Fibroblast of pulmonary artery (primary cell): ENCODE measurements at places on chromosomes 6 and 20.

- no peak for DNase-seq
Observed at GRCh38 chr6:43523284-43523683, 6.4 kb downstream of the POLR1C start.

DNA sequence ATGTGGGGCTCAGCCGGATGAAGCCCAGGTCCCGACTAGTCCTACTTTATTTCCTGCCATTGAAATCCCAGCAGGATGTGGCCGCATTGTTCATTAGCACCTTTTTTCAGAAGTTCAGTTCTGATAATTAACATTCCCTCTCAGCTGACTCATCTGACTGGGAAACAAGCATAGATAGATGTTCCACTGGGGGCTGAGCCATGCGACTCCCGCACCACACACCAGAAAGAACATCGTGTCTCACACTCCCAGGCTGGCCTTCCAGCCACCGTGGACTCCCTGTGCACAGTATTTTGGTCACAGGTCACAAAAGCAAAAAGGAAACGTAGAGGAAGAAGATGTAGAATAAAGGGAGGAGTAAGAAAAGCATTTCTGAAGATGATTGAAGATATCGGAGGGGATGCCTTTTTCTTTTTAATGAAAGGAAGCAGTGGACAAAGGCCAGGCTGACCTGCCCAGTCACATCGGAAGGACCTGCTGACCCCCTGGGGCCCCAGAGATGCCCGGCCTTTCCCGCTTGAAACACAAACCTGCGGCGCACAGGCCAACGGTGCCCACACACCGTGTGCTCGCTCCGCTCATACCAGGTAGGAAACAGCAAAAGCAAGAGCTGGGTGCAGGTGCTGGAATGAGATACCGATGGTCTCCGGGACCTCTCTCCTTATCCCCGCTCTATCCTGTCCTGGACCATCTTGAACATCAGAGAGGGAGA lies 11.8 kb downstream of the RPS6KA2 start:
- peak; percentile 37 for DNase-seq

DNA sequence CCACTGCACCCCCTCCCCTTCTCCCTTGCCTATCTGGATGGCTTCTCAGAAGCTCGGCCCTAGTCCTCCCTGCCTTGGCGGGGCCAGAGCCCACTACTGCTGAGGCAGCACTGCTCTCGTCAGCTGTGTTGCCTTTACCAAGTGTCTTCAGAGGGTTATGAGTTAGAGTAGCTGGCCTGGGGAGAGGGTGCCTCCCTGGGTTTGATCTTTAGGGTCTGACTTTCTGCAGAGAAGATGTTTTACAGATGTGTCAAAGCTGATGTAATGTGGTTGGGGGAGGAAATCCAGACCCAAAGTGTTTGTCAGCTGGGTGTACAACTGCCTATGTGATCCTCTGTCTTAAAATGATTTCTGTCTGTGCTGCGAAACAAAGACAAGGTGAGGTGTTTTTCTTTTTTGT lies 30.4 kb upstream of the PI16 start:
- DNase-seq, result no peak

GRCh38 chr6:122449069-122449468 lies 22.5 kb downstream of the SERINC1 start:
- no peak for DNase-seq

GRCh38 chr6:63926950-63927927 lies 291.6 kb downstream of the PHF3 start:
- no peak for DNase-seq

DNA sequence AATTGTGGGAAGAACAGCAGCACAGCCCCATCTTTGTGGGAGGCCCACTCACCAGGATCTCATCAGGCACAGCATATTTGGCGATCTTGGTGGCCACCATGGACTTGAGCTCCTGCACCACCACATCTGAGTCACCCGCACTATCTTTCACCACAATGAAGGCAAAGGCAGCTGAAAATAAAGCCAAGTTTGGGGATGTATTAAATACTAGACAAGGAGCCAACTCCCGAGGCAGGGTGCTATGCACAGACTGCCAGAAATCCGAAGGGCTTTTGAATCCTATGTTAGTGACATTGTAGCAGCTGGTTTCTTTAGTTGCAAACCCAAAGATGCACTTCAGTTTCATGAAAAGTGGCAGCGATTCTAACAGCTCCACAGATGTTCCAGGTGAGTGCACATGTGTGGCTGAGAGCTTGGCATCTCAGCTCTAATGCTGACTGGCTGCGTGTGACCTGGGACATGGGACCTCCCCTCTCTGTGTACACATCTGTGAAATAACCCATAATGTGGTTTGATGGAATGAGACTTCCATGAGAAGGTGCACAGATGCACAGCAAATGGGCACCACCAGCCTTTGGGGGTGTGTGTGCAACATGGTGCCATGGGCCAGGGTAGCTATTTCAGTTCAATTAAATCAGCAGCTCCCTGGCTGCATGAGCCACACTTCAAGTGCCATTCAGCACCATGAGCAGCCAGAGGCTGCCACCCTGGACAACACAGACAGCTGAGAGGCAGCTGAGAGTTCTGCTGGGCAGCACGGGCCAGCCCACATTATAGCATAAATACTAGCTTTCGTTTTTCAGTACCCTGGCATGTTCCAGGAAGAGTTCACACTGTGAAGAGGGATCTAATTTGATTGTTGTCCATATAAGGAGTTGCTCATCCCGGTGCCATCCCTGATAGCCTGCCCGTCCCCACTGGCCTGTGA lies 16.9 kb upstream of the APMAP start:
- DNase-seq, result no peak

DNA sequence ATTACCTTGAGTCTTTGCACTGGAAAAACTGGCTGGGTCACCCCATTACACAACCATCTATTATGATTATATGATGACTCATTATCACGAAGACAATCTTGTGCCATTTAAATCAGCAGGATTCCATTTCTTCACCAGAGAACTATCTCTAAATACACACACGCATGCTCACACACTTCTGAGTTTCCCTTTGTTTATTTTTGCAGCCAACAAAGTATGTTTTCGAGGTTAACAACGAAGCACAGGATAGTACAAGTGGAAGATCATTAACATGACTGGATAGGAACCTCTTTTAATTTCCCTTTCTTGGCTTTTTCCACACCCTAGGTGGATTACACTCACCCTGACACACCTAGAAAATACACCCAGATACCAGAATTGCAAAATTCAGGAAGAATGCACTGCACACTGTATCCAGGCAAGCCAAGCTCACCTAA lies 18.9 kb downstream of the PERP start:
- peak; percentile 55 for DNase-seq

GRCh38 chr6:111679126-111679858 lies 73.6 kb upstream of the TRAF3IP2 start:
- DNase-seq, result no peak

DNA sequence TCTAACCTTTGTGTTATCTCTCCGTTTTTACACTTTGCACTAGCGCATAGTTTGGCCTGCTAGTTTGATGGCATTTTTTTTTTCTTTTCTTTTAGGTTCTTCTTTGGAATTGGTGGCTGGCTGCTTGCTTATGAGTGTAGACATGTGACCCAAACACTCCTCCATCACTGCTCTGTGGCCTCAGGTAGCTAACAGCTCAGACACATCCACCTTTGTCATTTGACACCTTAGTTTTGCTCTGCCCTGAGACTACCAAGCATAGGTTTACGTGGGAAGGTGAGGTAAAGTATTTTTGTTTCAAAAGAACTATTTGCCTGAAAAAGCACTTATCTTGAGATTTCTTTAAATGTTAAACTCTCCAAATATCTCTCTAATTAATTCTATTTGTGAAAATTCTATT lies 368.4 kb upstream of the MAP3K7 start:
- no peak for DNase-seq

- peak; percentile 20 for DNase-seq
Observed at GRCh38 chr6:150142097-150142669, 661 bp upstream of the PPP1R14C start.

GRCh38 chr6:167450626-167451025 lies 125.7 kb downstream of the TTLL2 start:
- DNase-seq, result no peak

DNA sequence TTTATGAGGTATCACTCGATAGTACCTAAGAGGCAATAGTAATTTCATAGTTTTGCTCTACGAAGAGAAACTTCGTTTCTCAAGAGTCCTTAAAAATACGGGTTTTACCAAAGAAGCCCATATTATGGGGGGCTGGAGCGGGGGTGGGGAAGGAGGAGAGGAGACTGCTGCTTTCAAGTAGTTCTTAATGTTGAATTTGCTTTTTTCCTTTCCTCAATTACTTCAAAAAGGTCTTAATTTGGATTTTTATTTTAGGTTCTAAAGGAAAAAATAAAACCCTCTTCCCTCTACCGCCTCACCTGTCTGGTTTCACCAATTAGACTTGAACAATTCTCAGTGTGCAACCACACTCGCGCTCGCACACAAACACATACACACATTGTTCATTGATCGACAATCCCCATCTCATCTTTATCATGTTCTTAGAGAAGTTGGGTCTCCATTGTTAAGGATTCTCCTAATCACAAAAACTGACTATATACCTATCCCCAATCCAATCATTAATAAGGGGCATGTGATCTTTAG lies 97.2 kb downstream of the HFE start:
- DNase-seq, result no peak

- no peak for DNase-seq
Observed at GRCh38 chr6:112934433-112935327, 587.5 kb downstream of the RFPL4B start.

DNA sequence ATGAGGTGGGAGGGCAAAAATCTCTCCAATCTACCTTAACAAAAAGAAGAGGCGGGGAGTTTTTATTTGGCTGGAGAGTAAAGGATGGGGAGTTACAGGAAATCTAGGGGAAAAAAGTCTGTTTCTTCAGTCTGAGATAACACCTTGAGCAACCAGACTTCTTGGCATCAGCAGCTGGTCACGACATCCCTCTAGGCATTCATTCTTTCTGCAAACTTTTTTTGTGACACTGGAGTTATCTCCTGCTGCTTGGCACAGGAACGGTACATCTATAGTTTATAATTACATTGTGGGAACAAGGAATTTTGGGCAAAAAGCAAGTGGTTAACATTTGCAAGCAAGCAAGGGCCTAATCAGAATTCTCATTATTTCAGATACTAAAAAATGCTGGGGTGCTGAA lies 50.6 kb upstream of the IFNGR1 start:
- peak; percentile 44 for DNase-seq

DNA sequence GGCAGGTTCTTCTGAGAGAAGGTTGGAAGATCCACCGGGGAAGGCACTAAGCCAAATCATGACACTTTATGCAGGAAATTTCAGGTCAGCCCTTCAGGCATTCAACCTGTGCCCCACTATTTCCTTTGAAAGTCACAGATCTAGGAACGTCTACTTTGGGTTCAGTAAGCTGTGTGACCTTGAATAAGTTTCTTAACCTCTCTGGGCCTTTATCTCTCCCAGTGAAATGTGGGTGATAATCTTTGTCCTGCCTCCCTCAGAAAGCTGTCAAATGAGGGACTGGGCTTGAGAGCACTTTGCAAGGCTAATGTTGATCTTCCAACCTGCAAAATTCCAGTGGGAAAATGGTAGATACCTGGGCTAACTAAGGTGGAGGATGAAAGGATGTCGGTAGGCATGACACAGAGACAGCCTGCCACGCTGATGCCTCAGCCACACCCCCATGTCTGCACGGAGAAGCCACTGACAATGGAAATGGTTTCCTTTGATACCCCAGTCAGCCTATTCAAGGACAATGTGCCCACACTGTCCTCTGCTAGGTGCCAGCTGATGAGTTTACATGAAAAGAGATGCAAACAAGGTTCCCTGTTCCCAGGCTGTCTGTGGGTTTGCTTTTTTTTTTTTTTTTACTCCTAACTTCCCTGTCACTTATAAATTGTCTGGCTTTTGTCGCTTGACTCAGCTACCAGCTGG lies 9.3 kb downstream of the BNIP5 start:
- no peak for DNase-seq

GRCh38 chr6:105803442-105803841 lies 282.7 kb upstream of the PRDM1 start:
- DNase-seq, result no peak

GRCh38 chr6:20566109-20566508 lies 31.9 kb downstream of the CDKAL1 start:
- no peak for DNase-seq

- peak; percentile 85 for DNase-seq
Observed at GRCh38 chr6:138833816-138834539, 38.1 kb downstream of the ECT2L start.

DNA sequence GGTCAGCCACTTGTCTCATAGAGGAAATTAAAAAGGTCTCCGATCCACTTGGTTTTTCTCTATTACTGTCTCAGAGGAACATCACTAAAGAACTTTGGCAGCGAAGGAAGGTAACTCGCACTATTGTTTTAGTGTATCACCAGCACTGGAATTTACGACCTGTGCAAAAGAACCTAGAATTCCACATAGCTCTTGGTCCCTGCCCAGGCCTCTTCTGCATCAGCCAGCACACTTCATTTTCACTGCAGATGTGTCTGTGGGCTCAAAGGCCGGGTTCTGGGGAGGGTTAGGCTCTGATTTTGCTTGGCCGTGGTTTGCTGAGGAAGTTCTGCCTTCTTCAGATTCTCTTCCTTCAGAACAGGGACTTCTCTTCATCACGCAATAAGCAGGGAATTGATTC lies 102.8 kb upstream of the TMEM181 start:
- no peak for DNase-seq

DNA sequence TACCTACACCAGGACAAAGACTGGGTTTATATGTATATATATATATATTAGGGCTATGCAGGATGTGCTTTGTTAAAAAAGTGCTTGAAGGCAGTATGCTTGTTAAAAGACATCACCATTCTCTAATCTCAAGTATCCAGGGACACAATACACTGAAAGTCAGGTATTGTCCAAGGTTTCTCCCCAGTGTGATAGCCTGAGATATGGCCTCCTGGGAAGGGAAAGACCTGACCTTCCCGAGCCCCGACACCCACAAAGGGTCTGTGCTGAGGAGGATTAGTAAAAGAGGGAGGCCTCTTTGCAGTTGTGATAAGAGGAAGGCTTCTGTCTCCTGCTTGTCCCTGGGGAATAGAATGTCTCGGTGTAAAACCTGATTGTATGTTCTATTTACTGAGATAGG lies 156.9 kb downstream of the GPX5 start:
- no peak for DNase-seq

DNA sequence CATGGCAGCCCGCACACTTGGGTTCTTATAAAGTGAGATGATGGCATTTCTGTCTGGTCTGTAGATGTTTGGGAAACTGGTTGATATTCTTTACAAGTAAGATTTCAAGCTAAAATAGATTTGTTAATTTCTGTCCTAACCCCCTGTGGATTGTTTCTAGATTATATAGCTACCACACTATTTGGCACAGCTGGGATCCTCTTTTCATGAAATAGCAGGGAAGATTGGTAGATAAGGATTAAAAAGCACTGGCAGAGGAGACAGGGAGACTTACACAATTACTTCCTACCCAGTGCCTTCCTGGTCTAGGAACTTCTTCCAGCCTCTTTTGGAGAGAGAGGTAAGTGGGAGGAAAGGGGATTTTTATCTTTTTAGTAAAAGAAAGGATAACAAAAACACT lies 13.2 kb upstream of the ATXN1 start:
- no peak for DNase-seq

DNA sequence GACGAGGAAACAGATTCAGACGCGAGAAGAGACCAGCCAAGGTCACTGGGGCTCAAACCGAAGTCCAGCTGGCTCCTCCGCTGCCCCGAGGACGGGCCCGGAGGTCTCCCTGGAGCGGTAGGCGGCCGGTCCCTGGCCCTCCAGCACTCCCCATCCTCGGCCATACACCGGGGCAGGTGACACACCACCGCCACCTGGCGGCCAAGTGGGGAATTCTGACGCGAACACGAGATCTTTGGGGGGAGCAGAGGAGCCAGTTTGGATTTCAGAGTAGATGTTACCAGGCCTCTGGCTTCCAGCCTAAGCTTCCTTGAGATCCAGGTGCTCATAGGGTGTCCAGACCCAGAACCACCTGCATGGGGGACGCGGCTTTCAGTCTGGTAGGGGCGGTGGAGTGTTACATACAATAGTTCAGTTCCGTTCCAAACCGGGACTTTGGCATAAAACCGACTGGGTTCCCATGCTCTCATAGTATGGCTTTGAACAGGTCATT lies 16.1 kb downstream of the BPIFB1 start:
- DNase-seq, result peak; percentile 52
